ENCODE measurements at places on chromosomes 13 and 19.
A peak's percentile ranks its signal among the peaks of the same experiment; 100 is the strongest.

- DNase-seq, result no peak
- no peaks in the 10 kb centered on the region for H3K4me1 ChIP-seq
- no peaks in the 10 kb centered on the region for H3K36me3 ChIP-seq
- no peak overlapping the region for H3K4me3 ChIP-seq
- no peak overlapping the region for H3K27ac ChIP-seq
- H3K27me3 ChIP-seq, result no peaks in the 10 kb centered on the region
Measured at GRCh38 chr13:43510956-43511901, 275.5 kb downstream of the ENOX1 start.

DNA sequence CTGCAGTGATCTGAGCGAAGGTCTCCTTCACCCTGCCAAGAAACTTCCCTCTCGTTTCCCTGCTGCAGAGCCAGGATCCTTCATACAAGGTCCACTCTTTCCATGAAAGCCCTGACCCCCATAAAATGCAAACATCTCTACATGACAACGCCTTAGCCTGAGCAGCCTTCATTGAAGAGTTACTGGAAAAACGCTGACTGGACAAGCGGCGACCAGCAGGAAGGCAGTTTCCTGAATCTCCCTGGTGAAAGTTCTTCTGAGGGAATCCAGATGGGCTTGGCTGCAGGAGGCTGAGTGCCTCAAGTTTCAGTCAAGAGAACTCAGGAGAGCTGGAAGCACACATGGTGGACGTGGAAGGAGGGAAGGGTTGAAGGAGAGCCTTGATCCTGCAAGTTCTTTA is 17.7 kb downstream of the GSX1 start:
- H3K27ac ChIP-seq, result no peak overlapping the region
- no peak overlapping the region for H3K4me3 ChIP-seq
- H3K4me1 ChIP-seq, result no peaks in the 10 kb centered on the region
- no peaks in the 10 kb centered on the region for H3K27me3 ChIP-seq

DNA sequence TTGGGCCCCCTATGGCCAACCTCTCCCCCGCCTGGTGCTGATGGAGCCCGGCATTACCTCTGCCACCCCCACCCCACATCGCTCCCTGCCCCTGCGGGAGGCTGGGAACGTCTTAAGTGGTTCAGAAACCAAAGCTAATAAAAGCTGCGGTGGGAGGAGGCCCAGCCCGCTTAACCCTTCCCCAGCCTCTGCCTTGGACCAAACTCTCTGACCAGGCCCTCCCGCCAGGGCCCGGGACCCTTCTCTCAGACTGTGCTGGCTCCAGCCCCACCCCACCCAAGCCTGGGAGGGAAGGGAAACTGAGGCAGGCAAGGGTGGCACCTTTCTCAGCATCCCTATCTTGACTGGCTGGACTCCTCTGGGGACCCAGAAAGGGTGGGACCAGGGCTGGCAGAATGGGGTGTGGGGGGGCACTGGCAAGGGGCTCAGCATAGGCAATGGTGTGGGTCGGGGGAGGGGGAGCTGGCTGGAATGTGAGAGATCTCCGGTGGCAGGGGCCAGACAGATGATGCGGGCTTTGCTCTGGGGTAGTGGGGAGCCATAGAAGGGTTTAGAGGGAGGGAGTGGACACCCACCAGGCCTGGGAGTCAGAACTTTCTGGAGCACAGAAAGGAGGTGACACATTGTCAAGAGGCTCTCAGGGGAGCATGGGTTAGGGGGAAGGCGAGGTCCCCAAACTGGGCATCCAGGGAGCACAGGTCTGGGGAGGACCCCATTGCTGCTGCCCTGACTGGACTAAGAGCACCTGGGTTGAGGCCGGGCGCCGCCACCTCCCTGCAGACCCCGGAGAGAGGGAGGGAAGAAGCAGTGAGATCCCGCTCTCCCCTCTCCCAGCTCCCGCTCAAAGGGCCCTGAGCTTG is 21.9 kb downstream of the SMIM24 start:
- no peak for DNase-seq
- H3K4me1 ChIP-seq, result peaks cover 16% of the 10 kb centered on the region
- no peaks in the 10 kb centered on the region for H3K27me3 ChIP-seq
- H3K27ac ChIP-seq, result peak overlapping the region; percentile 84
- no peak overlapping the region for H3K4me3 ChIP-seq
- H3K36me3 ChIP-seq, result peaks cover 66% of the 10 kb centered on the region

DNA sequence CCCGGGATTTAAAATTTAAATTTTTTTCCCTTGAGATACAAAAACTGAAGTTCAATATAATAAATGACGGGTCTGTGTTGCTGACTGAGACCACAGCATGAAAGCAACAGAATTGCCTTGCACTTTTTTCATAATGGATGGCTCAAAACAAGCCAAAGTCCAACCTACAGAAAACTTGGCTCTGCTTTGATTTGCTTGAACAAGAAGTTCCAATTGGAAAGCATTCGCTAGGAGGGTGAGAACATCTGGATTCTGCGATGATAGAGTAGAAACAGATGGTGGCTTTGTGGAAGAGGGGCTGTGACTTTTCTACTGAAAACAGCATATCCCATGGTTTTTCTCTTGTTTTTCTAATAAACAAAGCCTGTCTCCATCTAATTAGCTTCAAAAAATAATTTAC is 46.4 kb downstream of the THSD1 start:
- no peak overlapping the region for H3K27ac ChIP-seq
- H3K4me1 ChIP-seq, result no peaks in the 10 kb centered on the region
- no peaks in the 10 kb centered on the region for H3K36me3 ChIP-seq
- H3K27me3 ChIP-seq, result no peaks in the 10 kb centered on the region

DNA sequence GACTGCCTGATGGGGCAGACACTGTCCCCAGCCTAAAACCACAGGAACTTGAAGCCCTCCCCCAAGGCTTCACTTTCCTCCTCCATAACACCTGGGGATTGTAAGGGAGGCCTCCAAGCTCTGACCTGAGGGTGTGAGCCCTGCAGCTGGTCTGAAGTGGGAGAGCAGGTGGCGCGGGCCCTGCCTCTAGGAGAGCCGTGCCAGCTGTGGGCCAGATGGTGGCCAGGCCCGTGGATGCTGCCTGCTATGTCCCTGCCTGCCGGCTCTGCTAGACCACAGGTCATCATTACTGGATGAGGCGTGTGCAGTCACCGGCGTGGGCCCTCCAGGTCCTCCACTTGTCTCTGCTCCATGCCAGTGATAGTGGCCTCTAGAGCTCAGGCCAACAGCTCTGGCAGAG is 3.5 kb upstream of the KLHL26 start:
- no peak for DNase-seq
- no peak overlapping the region for H3K27ac ChIP-seq
- no peaks in the 10 kb centered on the region for H3K27me3 ChIP-seq
- no peaks in the 10 kb centered on the region for H3K36me3 ChIP-seq
- H3K4me1 ChIP-seq, result no peaks in the 10 kb centered on the region
- no peak overlapping the region for H3K4me3 ChIP-seq
